ENCODE measurements at places on chromosomes 2 and 18. TPM values are rescaled to one million over a fixed set of nuclear protein-coding genes. Genes with fewer than 3 reads are reported as not detected.

DNA sequence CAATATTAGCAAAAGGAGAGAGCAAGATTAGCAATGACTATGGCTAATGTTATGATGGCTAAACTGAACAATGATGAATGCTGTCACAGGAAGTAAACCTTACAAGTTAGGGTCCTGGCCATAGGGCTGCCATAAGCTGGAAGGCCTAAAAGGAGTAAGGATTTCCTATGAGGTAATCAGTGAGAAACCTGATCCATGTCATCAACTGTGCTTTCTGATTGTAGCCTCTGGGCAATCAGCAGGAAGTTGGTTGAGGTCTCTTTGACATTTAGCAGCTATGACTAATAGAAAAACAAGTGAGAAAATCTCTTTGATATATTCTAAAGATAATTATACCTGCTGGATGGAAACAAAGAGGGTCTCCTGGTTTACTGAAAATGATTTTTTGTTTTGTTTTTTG lies 193.0 kb downstream of the RAB3GAP1 start:
- peak; percentile 9 for DNase-seq

DNA sequence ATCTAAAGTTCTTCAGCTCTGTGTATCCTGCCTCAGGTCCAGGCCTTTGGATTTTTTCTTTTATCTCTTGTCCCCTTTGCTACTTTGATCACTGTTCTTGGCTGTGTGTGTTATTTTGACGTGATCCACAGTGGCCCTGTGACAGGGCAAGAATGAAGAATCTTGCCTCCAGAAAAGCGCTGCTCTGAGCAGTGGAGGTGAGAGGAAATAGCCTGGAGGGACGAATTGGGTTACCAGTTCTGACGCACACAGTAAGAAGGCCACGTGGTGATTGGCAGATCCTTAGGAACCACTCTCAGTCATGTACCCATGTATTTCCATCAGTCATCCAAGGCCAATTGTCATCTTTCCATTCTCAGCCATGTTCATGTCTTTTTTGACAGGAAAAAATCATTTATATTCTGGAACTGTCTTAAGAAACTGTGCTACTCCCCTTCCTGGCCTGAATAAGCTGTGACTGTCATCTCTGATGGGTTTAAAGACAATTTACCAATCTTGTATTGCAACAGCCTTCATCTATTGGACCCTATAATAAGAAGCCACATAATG lies 47.6 kb downstream of the MAPK4 start:
- no peak for DNase-seq

DNA sequence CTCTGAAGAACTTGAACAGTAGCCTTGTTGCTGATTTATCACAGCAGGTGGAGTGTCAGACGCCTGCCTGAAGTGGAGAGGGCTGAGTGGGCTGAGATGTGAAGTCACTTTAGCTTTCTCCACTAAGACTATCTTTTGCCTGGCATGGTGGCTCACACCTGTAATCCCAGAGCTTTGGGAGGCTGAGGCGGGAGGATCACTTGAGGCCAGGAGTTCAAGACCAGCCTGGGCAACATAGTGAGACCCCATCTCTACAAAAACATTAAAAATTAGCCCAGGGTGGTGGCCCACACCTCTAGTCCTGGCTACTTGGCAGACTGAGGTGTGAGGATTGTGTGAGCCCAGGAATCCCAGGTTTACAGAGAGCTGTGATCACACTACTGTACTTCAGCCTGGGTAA lies 60.6 kb upstream of the TTC39C start:
- no peak for DNase-seq

- no peak for DNase-seq
These were observed 163.5 kb downstream of the UXS1 start for GRCh38 chr2:106030287-106031268.

Gene MPHOSPH10
- polyA plus RNA-seq, result 64.8 TPM

DNA sequence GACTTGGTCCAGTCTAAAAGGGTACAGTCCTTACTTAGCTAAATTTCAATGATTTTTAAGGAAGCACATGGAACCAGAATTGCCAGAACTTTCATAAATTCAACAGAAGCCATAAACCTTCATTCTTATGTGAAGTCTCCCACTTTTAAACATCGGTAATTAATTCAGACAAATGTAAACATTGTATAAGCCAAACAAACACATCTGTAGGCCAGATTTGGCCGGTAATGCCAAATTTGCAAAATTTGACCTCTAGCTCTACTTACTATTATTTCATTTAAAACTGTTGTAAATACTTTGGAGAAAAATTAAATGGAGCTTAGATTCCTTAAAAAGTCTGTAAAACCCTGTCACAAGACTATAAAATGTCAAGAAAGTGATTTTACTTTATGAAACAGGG lies 83.2 kb upstream of the GALNT5 start:
- no peak for DNase-seq

GRCh38 chr2:1147873-1148612 lies 197.4 kb downstream of the SNTG2 start:
- peak; percentile 14 for DNase-seq

Gene CHN1
- polyA plus RNA-seq, result 28.1 TPM

- no peak for DNase-seq
These were observed 153.7 kb upstream of the SMAD2 start for GRCh38 chr18:48084041-48084757.

Gene ELOA2
- polyA plus RNA-seq, result not detected

Gene PARD6G
- 6.9 TPM for polyA plus RNA-seq

Gene TPO
- 0.74 TPM for polyA plus RNA-seq

Gene SLC40A1
- polyA plus RNA-seq, result 0.10 TPM

DNA sequence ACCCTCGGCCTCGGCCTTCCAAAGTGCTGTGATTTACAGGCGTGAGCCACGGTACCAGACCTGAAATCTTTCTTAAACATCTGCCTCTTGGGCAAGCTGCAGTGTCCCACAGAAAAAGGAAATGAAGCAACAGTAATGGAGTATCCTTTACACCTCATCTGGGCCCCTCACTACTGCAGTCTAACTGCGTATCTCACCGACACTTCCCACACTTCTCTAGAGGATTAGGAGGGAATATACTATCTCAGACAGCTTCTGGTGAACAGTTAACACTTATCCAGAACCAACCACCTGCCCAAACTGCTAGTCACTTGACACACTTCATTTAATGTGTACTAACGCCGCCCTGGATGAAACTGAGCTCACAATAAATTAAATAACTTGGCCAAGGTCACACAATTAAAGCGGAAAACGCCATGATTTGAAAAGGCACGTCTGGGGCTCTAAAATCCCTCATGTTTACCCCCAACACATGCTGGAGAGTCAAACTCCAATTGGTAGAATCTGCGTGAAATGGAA lies 993 bp downstream of the COX7A2L start:
- no peak for DNase-seq

- no peak for DNase-seq
These were observed 32.1 kb downstream of the ZFP36L2 start for GRCh38 chr2:43194121-43194869.

DNA sequence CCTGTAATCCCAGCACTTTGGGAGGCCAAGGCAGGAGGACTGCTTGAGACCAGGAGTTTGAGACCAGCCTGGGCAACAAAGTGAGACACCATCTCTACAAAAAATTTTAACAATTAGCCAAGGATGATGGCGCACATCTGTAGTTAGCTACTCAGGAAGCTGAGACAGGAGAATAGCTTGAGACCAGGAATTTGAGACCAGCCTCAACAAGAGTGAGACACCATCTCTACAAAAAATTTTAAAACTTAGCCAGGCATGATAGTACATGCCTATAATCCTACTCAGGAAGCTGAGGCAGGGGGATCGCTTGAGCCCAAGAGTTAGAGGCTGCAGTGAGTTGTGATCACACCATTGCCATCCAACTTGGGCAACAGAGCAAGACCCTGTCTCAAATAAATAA lies 7.0 kb downstream of the MEMO1 start:
- no peak for DNase-seq

- DNase-seq, result no peak
These were observed 110.9 kb upstream of the DNAJC10 start for GRCh38 chr2:182605166-182605565.

DNA sequence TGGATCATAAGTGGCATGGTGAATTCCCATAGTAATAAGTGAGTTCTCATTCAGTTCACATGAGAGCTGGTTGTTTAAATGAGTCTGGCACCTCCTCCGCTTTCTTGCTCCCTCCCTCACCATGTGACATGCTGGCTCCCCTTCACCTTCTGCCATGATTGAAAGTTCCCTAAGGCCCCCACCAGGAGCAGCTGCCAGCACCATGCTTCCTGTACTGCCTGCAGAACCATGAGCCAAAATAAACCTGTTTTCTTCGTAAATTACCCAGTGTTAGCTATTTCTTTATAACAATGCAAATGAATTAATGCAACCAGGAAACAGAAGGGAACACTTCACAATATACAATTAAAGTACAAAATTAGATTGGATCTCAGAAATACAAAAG lies 257.0 kb downstream of the MREG start:
- no peak for DNase-seq

- DNase-seq, result no peak
These were observed 678.4 kb downstream of the IRS1 start for GRCh38 chr2:226121046-226121738.

Gene TSPYL6
- polyA plus RNA-seq, result not detected

DNA sequence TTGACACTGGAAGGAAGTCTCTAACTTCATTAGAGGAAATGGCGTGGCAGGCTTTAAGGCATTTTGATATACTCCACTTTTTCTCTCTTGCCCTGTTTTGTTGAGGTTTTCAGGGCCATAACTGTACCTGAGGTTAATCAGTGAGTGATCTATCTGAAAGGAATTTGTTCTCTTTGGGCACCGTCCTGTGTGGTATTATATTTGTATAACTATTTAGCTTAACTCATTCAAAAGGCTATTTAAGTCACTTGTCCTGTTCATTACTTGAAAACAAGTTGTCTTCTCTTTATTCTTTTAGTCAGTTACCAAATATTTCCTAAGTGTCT lies 180.4 kb downstream of the NEDD4L start:
- DNase-seq, result no peak

GRCh38 chr2:136209561-136210454 lies 91.9 kb upstream of the CXCR4 start:
- DNase-seq, result no peak

Gene CAB39
- polyA plus RNA-seq, result 18.7 TPM

DNA sequence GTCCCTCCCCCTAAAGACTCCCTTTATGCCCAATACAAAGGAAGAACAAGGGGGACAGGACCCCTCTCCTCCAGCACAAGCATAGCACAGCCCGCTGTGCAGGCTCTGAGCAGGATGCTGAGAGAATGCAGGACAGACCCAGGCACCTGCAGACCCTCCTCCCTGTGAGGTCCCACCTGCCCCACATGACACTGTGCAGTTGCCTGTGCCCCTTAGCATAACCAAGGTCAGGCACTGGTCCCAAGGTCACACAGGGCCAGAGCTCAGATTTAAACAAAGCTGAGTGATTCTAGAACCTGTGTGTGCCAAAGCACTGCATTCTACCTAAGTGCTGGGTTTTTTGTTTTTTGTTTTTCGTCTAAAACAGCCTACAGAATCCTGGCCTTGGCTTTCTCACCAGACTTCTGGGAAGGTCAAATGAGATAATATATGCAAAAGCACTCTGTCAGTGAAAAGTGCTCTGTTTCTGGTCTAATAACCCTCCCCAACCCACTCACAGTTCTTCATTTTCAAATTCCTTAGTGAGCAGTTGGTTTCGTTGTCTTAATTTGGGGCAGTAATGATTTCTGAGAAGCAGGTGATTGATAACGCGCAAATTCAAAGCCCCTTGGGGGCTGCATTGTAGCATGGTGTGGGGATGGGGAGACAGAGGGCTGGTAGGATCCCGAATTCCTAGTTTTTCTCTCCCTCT lies 125.7 kb downstream of the KCTD1 start:
- DNase-seq, result no peak

GRCh38 chr18:36467614-36468013 lies 170.1 kb downstream of the FHOD3 start:
- no peak for DNase-seq

Gene ANO7
- polyA plus RNA-seq, result 4.0 TPM

GRCh38 chr2:95387358-95387757 lies 15.2 kb upstream of the FAHD2A start:
- no peak for DNase-seq

Gene ZNF521
- 3.1 TPM for polyA plus RNA-seq

Gene REG1B
- polyA plus RNA-seq, result not detected

- no peak for DNase-seq
These were observed 8.3 kb downstream of the ARL5A start for GRCh38 chr2:151819920-151820319.

GRCh38 chr2:101197814-101198213 lies 46.6 kb upstream of the TBC1D8 start:
- DNase-seq, result no peak

GRCh38 chr2:132038179-132038882 lies 123.4 kb downstream of the ANKRD30BL start:
- DNase-seq, result peak; percentile 49

Gene DSEL
- 5.7 TPM for polyA plus RNA-seq

Gene ATOH8
- 0.11 TPM for polyA plus RNA-seq

DNA sequence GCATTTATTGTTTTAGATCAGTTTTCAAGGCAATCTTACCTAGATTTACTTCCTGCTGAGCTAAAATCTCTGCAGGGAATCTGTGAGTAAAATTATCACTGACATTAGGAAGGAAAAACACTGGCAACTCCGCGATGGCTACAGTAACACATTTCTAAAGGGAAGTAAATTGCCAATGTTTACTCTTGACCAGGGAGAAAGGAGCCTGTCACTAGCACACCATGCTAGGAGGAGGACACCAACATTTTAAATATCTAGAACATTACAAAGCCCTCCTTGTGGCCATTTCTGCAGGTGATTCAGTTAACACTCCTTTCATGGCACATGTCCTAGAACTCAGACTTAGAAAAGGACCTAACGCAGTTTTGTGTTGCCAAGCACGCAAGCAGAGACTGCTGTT lies 58.4 kb downstream of the TCF4 start:
- no peak for DNase-seq

DNA sequence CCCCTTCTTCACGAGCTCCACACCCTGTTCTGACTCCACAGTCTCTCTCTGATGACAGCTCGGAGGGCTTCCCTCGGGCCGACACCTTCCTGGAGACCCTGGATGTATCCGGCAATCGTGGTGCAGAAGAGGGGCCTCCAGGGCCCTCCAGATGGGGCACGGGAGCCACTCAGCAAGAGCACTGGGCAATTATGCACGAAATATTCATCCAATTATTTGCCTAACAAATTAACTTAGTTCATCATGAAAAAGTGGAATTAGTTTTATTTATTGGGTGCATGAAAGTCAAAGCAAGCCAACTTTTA lies 277.3 kb upstream of the HDAC4 start:
- no peak for DNase-seq

DNA sequence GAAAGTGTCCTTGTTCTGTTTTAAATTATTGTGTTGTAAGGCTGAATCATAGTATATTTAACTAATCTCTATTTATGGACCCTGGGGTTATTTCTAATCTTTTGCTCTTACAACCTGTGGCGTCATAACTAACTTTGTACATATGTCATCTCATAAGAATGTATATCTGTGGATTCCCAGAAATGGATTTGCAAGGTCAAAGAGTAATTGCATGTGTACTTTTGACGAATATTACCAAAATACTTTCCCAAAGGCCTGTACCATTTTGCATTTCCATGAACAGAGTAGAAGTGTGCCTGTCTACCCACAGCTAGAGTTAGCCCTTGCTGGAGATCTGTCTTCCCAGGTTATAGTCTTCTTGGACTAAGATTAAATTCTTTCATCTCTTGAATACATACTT lies 42.8 kb downstream of the SEMA4F start:
- DNase-seq, result no peak

- no peak for DNase-seq
These were observed 274.8 kb upstream of the SLC39A10 start for GRCh38 chr2:195382186-195382585.

Gene RAB6C
- not detected for polyA plus RNA-seq

Gene MEP1B
- polyA plus RNA-seq, result not detected

- no peak for DNase-seq
These were observed 16.1 kb downstream of the TGIF1 start for GRCh38 chr18:3466045-3466444.

Gene CLIP4
- 0.06 TPM for polyA plus RNA-seq

Measured in GM23338 (cell line).